ENCODE measurements at places on chromosomes 3 and 15.

DNA sequence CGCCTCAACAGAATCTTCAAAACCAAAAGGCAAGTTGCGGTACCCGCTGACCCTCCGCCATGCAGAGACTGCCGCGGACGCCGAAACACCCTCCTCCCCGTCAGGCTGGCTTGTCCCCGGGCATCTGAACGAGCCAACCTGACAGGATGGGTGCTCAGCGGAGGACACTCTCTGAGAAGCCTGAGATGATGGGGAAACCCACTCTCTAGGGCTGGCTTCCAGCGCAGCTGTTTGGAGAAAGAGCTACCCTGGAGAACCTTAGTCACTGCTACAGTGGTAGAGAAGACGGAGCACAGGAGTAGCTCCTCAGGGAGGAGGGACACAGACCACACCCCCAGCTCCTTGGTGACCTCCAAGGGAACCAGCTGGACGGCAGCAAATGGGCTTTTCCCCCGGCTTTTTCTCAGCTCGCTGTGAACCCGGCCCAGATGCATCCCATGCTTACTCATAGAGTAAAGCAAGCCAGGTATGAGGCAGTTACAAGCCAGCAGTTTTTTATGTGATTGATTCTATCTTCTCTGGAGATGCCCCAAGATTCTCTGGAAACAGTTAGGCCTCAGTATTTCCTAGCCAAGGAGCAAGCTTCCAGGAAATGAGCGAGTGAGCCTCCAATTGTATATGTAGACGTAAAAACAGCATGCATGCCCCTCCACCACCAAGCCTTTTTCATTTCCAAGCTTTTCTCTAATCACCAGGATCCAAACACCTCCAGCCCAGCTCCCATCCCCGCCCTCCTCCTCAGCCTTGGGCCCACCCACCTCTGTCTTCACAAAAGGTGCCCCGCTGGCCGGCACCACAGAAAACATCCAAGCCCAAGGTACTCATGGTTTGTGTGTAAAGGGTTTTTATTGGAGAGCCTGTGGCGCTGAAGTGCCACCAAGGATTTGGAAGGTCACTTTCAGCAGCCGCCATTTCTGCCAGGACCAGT lies 38.7 kb downstream of the FAM174B start:
- DNase-seq, result peak; percentile 43

DNA sequence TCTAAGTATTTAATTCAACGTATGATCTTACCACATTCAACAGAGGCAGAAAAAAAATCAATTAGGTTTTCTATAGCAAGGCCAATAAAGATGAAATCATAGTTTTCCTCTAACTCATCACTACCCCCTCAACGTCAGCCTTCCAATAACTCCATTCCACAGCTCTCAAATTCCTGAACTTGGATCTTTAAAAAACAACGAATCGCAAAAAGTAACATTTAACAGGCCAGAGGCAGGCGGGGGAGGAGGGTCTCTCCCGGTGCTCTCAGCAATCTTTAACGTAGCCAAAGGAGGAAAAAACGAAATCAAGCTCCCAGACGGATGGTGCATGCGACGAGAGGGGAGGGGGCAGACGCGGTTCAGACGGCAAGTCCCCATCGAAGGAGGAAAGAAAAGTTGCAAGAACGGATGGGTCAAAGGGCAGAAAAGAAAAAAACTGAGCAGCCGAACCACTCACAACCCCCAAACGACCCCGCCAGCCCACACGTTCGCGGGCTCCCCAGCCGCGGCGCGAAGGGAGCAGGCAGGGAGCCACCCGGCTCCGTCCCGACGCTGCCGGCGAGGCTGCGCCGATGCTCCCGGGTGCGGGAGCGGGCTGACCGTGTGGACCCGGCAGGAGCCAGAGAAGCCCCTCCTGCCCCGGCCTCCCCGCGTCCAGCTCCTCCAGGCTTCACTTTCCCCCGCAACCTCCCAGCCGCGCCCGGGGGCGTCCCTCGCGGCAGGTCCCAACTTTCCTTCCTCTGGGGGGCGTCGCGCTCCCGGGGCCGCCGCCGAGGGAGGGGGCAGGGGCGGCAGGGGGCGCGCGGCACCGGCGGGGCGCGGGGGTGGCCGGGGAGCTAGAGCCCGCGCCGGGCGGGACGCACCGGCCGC lies 703 bp downstream of the PEAK1 start:
- peak; percentile 63 for DNase-seq

DNA sequence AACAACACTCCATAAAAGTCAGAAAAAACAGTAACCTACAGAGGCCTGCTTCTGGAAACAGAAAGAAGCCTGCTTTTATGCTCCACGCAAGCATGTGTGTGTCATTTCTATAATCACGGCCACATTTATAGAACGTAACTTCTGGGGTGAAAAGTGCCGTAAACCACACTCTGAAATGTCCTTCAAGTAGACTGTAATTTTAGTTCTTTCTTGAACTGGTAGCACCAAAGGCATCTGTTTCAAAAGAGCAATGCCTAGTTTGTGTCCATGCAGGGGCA lies 19.5 kb upstream of the CMTM7 start:
- DNase-seq, result no peak

DNA sequence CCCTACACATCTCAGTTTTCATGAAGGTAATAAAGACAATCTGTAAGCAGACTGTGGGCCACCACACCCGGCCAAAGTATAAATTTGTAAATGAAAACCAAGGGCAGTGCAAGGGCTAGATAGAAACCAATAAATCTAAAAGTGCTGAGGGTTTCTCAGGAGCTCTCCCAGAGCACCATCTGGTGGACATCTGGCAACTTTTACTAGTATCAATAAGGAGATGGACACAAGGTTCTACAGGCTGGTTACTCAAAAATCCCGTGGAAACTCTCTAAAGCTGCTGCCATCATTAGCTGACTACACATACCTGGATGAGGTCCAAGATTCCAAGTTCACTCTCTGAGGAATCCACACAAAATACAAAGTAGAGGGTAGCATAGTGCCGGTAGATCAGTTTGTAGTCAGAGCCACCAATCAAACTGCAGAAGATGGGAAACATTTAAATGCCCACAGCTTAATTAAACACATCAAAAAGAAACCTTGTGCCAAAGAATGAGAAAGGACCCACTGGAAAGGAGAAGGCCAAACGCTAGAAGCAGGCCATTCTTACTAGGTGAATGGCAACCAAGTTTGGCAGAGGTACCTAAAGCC lies 5.5 kb downstream of the AP3S2 start:
- peak; percentile 60 for DNase-seq

- DNase-seq, result no peak
These were observed 379.9 kb upstream of the RBMS3 start for GRCh38 chr3:28901018-28901417.

DNA sequence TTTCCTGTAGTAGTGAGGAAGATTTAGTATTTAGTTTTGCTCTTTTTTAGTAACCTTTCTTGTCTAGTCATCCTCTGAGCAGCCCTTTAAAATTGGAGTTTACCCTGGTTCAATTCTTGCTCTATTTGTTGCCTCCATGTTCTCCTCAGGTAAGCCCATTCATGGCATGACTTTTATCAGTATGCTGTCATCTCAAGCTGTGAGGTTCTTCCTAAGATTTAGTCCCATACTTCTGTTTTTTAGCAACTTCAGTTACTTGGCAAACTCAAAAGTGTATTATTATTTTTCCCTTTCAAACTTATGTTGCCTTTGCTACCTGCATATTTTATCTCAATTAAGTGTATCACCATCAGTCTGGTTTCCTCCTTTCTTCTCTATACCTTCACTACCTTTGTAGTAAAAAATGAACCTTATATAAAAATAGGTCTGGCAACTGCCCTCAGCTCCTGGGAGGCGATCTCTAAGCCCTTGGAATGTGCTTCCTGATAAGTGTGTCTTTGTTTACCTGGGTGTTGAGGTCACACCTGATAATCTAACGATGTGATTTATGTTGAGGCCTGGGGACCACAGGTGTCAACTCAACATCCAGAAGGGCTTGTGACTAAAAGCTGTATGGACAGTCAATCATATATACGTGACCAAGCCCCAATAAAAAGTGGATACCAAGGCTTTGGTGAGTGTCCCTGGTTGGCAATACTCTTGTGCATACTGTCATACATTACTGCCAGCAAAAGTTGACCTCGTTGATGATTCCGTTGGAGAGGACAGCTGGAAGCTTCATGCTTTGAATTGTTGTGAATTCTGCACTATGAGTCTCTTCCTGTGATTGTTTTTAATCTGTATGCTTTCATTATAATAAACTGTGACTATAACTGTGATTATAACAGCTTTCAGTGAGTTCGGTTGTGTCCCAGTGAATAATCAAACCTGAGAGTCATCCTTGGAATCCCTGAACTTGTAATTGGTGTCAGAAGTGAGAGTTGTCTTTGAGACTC lies 3.9 kb downstream of the NSUN3 start:
- DNase-seq, result no peak

DNA sequence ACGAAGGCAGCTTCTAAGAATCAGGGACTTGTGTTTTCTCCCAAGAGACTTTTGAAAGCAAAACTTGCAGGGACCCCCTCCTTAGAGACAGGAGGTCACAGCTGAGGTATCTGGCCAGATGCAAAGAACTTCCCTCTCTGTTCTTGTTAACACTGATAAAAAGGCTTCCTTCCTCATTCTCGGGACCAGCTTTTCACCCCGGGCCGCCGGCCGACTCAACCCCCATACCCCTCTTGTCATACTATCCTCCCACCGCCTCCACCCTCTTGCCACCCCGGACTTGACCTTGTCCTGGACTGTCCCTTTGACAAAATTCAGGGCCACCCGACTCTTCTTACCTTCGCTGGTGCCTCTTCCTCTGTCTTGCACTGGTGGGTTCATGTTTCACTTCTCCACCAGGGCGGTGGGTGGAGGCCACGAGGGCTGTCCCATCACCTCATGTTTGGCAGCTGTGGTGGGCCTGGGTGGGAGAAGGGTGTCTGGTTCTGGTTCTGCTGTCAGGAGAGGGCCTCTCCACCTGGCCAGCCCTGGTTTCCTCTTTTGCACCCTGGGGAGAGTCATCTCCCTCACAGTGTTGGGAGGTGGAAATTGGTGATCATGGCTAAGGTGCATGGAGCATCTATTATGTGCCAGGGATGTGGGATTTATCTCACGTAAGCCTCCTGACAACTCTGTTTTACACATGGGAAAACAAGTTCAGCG lies 32.5 kb downstream of the BHLHE40 start:
- no peak for DNase-seq

DNA sequence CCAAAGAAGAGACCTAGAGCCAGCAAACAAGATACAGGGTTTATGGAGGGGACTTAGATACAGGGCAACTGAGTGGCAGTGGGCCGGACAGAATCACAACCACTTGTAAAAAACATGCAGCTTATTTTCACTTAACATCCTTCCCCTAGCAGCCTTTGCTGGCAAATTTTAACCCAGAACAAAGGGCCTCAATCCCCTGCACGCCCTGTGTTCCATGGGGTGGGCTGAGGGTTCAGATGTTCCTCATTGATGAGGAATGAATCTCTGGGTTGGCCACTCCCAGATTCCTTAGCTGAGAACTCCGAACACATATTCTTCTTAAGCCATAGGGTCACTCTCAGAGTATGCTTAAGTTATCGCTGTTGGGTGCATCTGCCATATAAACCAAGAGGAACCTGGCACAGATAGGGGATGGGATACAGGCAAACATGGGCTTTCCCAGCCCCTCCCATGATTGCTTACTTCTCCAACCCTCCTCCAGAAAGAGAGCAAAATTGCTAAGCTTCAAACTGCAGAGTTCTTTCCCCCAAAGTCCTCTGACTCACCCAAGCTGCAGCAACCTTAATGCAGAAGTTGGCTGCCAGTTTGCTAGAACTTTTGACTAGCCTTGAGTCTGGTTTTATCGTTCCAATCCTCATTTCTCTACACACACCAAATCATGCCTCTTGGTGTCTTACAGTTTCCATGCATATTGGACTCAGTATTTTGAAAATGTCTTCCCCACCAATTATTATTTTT lies 146.9 kb downstream of the CD47 start:
- DNase-seq, result peak; percentile 46

- no peak for DNase-seq
These were observed 41.3 kb downstream of the ETV5 start for GRCh38 chr3:186067360-186068242.

DNA sequence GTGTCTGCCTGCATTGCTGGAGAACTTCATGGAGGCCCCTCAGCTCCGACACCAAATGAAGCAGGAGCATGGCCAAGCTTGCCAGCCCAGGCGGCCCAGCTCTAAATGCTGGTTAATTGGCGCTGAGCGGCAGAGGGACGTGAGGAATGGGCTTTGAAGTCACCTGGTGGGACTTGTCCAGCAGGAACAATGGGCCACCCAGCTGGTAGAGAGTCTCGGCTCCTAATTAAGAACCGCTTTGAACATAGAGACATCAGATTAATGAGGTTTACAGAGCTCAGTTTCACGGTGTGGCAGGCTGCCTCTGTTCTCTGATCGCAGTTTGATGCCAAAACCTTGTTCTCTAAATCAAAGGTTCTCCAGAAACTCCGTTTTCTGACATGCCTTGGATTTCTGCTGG lies 77.5 kb upstream of the LINGO1 start:
- DNase-seq, result no peak

Data from islet precursor cell (in vitro differentiated cells).